ENCODE measurements at places on chromosomes 5 and 9.

DNA sequence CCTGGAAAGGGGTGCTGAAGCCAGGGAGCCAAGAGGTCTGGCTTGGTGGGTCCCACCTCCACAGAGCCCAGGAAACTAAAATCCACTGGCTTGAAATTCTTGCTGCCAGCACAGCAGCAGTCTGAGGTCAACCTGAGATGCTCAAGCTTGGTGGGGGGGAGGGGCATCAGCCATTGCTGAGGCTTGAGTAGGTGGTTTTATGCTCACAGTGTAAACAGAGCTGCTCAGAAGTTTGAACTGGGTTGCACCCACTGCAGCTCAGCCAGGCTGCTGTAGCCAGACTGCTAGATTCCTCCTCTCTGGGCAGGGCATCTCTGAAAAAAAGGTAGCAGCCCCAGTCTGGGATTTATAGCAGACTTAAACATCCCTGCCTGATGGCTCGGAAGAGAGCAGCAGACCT, 55.5 kb upstream of the FBXL17 start:
- DNase-seq: no peak
- H3K27me3 ChIP-seq: no peaks in the 10 kb centered on the region
- no peaks in the 10 kb centered on the region for H3K36me3 ChIP-seq
- H3K27ac ChIP-seq: no peak overlapping the region
- H3K4me1 ChIP-seq: no peaks in the 10 kb centered on the region
- H3K4me3 ChIP-seq: no peak overlapping the region

DNA sequence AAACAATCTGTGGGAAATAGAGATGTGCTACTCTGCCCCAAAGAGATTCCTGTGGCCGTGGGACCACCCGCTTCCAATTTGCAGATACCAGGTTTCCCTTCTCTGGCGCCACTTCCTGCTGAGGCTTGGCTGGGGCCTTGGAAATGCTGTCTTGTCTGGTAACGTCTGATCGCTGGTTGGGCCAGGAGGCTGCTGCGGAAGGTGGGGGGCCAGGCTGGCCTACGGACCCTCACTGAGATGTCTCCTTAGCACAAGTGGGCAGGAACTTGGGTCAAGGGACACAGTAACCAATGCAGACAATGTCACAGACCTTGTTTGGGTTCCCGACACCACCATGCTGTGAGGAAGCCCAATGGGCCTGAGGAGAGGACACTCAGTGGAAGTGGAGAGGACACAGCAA, 31.7 kb upstream of the IRX4 start:
- DNase-seq: no peak
- no peak overlapping the region for H3K27ac ChIP-seq
- no peak overlapping the region for H3K4me3 ChIP-seq
- H3K27me3 ChIP-seq: peaks cover 3% of the 10 kb centered on the region
- H3K4me1 ChIP-seq: no peaks in the 10 kb centered on the region

DNA sequence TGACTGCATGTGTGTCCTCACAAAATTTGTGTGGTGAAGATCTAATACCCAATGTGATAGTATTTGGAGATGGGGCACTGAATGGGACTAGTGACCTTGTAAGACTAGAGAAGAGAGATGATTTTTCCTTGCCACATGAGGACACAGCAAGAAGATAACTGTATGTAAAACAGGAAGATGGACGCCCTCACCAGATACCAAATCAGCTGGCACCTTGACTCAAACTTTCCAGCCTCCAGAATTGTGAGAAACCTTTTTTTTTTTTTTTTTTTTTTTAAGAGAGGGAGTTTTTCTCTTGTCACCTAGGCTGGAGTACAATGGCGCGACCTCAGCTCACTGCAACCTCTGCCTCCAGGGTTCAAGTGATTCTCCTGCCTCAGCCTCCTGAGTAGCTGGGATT, 40.3 kb downstream of the UBTD2 start:
- H3K36me3 ChIP-seq: no peaks in the 10 kb centered on the region
- no peak overlapping the region for H3K27ac ChIP-seq
- H3K27me3 ChIP-seq: no peaks in the 10 kb centered on the region
- no peak for DNase-seq

GRCh38 chr5:42543774-42544173, 120.5 kb downstream of the GHR start:
- DNase-seq: no peak
- H3K36me3 ChIP-seq: no peaks in the 10 kb centered on the region
- H3K27ac ChIP-seq: no peak overlapping the region
- peaks cover 3% of the 10 kb centered on the region for H3K27me3 ChIP-seq

DNA sequence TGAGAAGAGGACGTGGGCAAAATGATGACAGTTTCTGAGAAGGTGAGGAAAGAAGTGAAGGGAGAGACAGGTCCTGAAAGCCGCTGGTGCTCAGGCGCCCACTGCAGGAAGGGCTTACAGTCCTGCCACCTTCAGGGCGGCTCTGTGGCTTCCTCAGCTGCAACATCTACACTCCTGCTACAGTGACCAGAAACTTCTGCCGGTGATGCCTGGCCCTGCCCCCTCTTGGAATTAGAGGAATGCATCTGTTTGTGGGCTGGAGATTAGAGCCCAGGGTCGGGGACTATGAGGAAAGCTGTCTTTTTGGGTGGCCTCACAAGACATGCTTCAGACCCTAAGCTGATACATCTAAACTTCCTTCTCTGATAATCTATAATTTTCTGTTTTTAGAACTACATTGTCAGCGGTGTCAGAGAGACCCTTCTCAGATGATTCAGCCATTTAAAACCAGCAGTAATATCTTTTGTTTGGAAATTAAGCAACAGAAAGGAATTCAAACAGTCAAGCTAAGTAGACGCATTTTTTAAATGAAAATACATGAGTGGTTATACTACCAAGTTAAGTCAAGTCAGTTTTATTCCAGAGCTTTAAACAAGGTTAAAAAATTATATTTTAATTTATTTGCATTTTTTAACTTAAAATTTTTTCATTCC, 30.4 kb downstream of the PRDM6 start:
- no peak overlapping the region for H3K27ac ChIP-seq
- DNase-seq: no peak
- no peaks in the 10 kb centered on the region for H3K4me1 ChIP-seq
- H3K4me3 ChIP-seq: no peak overlapping the region
- H3K27me3 ChIP-seq: peaks cover 6% of the 10 kb centered on the region

DNA sequence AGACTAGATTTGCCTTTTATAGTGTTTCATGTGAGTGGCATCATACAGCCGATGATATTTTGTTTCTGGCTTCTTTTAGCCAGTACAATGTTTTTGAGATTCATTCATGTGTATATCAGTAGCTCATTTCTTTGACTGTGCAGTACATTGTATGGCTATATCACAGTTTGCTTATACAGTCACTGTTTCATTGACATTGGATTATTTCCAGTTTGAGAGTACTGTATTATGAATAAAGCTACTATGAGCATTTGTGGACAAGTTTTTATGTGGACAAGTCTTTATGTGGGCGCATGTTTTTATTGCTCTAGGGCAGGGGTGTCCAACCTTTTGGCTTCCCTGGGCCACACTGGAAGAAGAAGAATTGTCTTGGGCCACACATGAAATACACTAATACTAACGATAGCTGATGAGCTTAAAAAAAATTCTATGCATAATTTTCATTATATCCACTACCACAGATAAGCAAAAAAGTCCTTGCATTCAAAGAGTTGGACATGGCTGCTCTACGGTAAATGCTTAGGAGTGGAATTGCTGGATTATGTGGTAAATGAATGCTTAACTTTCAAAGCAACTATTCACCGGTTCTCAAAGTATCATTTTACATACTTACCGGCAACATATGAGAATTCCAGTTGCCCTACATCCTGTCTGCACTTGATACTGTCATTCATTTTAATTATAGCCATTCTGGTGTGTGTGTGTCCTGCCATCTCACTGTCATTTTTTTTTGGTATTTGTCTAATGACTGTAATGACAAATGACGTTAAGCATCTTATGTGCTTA, 177.8 kb downstream of the RGS3 start:
- H3K27me3 ChIP-seq: no peaks in the 10 kb centered on the region
- H3K4me1 ChIP-seq: no peaks in the 10 kb centered on the region
- no peak overlapping the region for H3K4me3 ChIP-seq
- no peak overlapping the region for H3K27ac ChIP-seq
- no peaks in the 10 kb centered on the region for H3K36me3 ChIP-seq

- H3K36me3 ChIP-seq: no peaks in the 10 kb centered on the region
- H3K4me1 ChIP-seq: peaks cover 16% of the 10 kb centered on the region
Measured at GRCh38 chr5:132372127-132372526, 2.6 kb downstream of the SLC22A5 start.

DNA sequence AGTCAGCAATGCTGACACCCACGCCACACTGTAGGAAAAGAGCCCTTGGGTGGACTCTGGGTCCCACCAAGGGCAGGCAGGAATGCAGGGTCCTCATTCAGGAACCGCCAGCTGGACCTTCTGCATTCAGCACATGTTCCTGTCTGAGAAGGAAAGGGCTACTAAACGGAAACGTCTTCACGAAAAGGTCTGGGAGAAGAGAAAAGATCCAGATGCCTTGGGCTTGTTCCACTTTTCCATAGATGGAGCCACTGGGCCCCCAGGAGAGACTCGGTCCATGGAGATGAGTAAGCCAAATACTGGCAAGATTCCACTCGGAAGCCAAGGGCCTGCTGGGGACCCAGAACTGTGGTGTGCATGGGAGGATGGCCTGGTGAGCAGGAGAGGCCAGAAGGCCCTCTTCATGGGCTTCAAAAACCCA, 38.4 kb downstream of the LHFPL2 start:
- no peaks in the 10 kb centered on the region for H3K36me3 ChIP-seq
- DNase-seq: no peak
- H3K4me3 ChIP-seq: no peak overlapping the region
- H3K27me3 ChIP-seq: peaks cover 4% of the 10 kb centered on the region
- no peaks in the 10 kb centered on the region for H3K4me1 ChIP-seq
- no peak overlapping the region for H3K27ac ChIP-seq

- H3K36me3 ChIP-seq: peaks cover 5% of the 10 kb centered on the region
- peaks cover 1% of the 10 kb centered on the region for H3K27me3 ChIP-seq
- no peak for DNase-seq
- no peak overlapping the region for H3K27ac ChIP-seq
Measured at GRCh38 chr9:25964239-25964638, 286.0 kb upstream of the TUSC1 start.

- H3K4me1 ChIP-seq: no peaks in the 10 kb centered on the region
- no peak for DNase-seq
- H3K4me3 ChIP-seq: no peak overlapping the region
- H3K27me3 ChIP-seq: peaks cover 3% of the 10 kb centered on the region
Measured at GRCh38 chr9:37946971-37947370, 43.0 kb upstream of the SLC25A51 start.

DNA sequence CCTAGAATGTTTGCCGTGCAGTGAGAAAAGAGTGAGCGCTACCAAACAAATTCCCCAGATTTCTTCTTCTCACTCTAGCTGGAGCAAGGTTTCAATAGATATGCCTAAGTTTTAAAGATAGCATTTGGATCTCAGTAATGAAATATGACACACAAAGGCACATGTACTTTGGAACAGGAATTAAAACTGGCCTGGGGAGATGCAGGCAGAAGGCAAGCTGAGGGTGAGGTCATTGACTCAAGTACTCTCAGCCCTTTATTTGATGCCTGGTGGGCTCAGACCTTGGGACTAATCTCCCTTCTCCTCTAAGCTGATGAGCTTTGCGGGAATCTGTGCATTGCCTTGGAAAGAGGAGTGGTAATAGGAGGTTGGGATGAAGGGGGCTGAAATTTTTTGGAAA, 323.3 kb upstream of the SLC30A5 start:
- no peak overlapping the region for H3K27ac ChIP-seq
- H3K36me3 ChIP-seq: no peaks in the 10 kb centered on the region
- no peak for DNase-seq
- no peaks in the 10 kb centered on the region for H3K27me3 ChIP-seq
- no peaks in the 10 kb centered on the region for H3K4me1 ChIP-seq

DNA sequence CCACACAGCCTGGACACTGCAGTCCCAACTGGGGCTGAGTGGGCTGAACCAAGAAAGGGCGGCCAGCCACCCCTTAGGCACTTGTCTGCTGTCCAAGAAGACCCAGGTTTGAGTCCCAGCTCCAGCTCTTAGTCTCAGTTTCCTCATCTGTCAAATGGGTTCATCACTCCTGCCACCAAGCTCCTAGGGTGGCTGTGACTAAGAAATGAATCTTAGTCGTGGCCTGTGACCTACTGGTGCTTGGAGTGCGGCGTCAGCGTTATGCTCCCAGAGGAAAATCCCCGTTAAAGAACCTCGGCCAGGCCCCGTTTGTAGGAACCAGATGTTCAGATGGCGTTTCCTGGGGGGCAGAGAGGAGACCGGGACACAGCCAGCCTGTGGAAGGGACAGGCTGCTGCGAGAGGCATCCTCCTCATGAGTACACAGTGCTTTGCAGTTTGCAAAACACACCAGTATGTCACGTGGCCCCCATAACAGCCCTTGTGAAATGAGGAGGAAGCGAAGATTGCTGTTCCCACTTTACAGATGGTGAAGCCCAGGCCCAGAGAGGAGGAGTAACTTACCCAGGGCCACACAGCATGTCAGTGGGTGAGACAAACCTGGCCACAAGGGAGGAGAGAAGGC, 3.3 kb downstream of the FIBCD1 start:
- DNase-seq: no peak
- peaks cover 29% of the 10 kb centered on the region for H3K27me3 ChIP-seq
- peaks cover 4% of the 10 kb centered on the region for H3K4me1 ChIP-seq
- peaks cover 4% of the 10 kb centered on the region for H3K36me3 ChIP-seq
- no peak overlapping the region for H3K4me3 ChIP-seq
- H3K27ac ChIP-seq: no peak overlapping the region

GRCh38 chr9:28782630-28783029, 1209.3 kb upstream of the C9orf72 start:
- H3K27me3 ChIP-seq: no peaks in the 10 kb centered on the region
- no peak for DNase-seq
- H3K27ac ChIP-seq: no peak overlapping the region
- no peak overlapping the region for H3K4me3 ChIP-seq

GRCh38 chr5:60229691-60230185, 336.2 kb upstream of the PDE4D start:
- no peak overlapping the region for H3K27ac ChIP-seq
- H3K27me3 ChIP-seq: no peaks in the 10 kb centered on the region
- H3K4me3 ChIP-seq: no peak overlapping the region
- no peaks in the 10 kb centered on the region for H3K4me1 ChIP-seq
- no peak for DNase-seq
- no peaks in the 10 kb centered on the region for H3K36me3 ChIP-seq

GRCh38 chr9:127505396-127506116, 54.2 kb downstream of the LRSAM1 start:
- no peak overlapping the region for H3K4me3 ChIP-seq
- DNase-seq: no peak
- no peak overlapping the region for H3K27ac ChIP-seq

GRCh38 chr5:168366116-168366515, 74.7 kb downstream of the WWC1 start:
- H3K4me1 ChIP-seq: no peaks in the 10 kb centered on the region
- peaks cover 3% of the 10 kb centered on the region for H3K27me3 ChIP-seq
- no peak overlapping the region for H3K27ac ChIP-seq
- no peak for DNase-seq
- H3K36me3 ChIP-seq: no peaks in the 10 kb centered on the region

GRCh38 chr5:96614110-96614691, 48.0 kb upstream of the CAST start:
- peak; percentile 59 for DNase-seq
- H3K4me3 ChIP-seq: peak overlapping the region; percentile 67
- peak overlapping the region; percentile 38 for H3K27ac ChIP-seq
- no peaks in the 10 kb centered on the region for H3K36me3 ChIP-seq
- peaks cover 5% of the 10 kb centered on the region for H3K27me3 ChIP-seq

Data from immature natural killer cell (primary cell).